CD4-positive, alpha-beta T cell treated with Interleukin-4 for 1 hour (primary cell): ENCODE measurements at places on chromosomes 16 and 17.

DNA sequence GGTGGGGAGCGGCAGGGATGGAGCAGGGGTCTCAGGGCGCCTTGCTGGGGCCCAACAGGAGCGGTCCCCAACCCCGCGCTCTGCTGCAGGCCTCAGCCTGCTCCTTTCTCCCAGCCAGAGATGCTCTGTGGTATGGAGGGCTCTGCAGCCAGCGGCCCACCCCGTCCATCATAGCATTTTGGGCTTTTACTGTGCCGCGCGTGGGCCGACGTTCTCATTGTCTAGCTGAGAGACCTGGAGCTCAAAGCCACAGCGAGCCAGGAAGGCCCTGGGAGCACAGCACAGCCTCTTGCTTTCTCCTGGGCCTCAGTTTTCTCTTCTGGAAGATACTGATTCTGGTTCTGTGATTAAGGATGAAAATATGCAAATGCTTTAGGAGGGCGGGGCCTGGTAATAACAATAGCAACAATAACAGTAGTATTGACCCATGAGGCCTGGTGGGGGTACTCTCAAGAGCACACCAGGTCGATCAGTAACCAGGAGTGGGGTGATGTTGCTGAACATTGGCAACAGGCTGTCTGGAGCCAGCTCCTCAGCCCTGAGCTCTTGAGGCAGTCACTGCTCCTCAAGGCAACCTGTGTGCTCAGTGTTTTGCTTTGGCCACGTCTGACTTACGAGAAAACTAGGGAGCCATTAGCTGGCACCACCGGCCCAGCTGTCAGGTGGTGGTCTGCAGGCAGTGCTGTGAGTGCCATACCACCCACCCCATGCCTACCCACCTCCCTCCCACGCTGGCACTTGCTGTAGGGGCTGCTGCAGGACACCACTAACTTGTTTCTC, 1.1 kb upstream of the RASD1 start:
- DNase-seq = no peak

GRCh38 chr17:60165971-60166370, 16.2 kb downstream of the CA4 start:
- no peak for DNase-seq

- DNase-seq = no peak
These were observed 42.6 kb downstream of the ABCA9 start for GRCh38 chr17:69018022-69018615.

- no peak for DNase-seq
These were observed 141.8 kb downstream of the XYLT1 start for GRCh38 chr16:17328932-17329331.

DNA sequence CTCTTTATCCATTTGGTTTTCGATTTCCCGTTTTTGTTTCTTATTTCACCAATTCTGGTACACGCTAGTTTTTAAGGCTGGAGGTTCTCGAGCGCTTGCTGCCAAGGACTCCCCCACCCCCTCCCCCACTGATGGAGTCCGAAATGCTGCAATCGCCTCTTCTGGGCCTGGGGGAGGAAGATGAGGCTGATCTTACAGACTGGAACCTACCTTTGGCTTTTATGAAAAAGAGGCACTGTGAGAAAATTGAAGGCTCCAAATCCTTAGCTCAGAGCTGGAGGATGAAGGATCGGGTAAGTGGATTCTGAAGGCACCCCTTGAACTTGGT, 825 bp downstream of the RPTOR start:
- no peak for DNase-seq
